GM03348 (cell line): ENCODE measurements at places on chromosomes 16 and 17.

- DNase-seq: no peak
These were observed 1.5 kb downstream of the PITPNM3 start for GRCh38 chr17:6554871-6555330.

- no peak for DNase-seq
These were observed 7.8 kb downstream of the ODAD4 start for GRCh38 chr17:41937970-41938954.

- DNase-seq: no peak
These were observed 2.6 kb downstream of the HOXB3 start for GRCh38 chr17:48587276-48588073.

- DNase-seq: peak; percentile 31
These were observed 47.3 kb downstream of the NLRP1 start for GRCh38 chr17:5536866-5537650.

DNA sequence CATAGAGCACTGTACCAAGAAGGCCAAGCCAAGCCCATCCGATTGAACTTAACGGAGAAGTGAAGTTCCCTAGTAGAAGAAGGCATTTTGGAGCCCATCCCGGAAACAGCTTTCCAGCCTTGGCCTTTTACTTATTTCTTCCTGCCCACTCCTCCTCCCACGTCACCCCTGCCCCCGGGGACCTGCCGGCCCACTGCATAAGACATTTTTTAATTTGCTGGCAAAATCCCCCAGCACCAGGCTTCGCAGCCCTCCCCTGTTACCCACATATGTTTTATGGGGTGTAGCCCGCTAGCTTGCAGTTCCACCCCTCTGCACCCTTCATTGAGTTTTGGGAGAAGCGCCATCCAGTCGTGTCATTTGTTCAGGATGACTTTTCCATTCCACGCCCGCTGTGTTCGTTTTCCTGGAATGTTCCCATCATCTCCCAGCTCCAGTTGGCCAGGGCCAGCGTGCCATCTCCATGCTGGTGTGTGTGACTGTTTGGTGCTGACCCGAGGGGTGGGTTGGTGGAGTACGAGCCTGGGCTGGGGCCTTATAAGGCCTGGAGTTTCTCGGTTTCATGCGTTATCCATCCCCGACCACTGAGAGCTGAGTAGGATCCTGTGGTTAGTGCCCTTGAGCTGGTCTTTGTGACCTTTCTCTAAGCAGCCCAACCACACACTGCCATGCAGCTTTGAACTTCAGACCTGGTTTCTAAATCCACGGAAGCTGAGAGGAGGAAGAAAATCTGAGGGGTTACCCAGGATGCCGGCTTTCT is 20.0 kb upstream of the TBX2 start:
- DNase-seq: no peak

- no peak for DNase-seq
These were observed 2.0 kb downstream of the P2RX1 start for GRCh38 chr17:3914312-3914670.

- DNase-seq: no peak
These were observed 27.1 kb downstream of the SCPEP1 start for GRCh38 chr17:57004944-57005579.

GRCh38 chr16:23369416-23369815 is 67.3 kb downstream of the SCNN1B start:
- no peak for DNase-seq

- DNase-seq: no peak
These were observed 9.9 kb downstream of the CENPX start for GRCh38 chr17:82012640-82013295.

DNA sequence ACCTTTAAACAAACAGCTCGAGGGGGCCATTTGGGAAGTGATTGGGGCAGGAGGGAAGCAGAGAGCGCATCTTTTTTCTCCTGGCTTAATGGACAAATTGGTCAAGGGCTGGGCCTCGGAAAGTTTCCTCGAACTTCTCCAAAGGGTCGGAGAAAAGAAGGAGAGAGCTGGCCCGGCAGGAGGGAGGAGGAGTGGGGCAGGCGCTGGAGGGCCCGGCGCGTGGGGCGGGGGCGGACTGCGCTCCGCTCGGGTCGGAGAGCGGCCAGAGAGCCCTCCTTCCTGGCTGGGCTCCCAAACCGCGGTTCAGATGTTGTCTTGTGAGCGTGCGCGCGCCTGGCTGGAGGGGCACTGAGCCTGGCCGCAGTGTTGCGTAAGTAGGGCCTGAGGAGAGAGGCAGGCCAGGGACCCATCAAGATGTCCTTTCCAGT is 1.2 kb downstream of the MMP2 start:
- peak; percentile 92 for DNase-seq

- DNase-seq: peak; percentile 51
These were observed 2.3 kb upstream of the PHF12 start for GRCh38 chr17:28953444-28954118.

DNA sequence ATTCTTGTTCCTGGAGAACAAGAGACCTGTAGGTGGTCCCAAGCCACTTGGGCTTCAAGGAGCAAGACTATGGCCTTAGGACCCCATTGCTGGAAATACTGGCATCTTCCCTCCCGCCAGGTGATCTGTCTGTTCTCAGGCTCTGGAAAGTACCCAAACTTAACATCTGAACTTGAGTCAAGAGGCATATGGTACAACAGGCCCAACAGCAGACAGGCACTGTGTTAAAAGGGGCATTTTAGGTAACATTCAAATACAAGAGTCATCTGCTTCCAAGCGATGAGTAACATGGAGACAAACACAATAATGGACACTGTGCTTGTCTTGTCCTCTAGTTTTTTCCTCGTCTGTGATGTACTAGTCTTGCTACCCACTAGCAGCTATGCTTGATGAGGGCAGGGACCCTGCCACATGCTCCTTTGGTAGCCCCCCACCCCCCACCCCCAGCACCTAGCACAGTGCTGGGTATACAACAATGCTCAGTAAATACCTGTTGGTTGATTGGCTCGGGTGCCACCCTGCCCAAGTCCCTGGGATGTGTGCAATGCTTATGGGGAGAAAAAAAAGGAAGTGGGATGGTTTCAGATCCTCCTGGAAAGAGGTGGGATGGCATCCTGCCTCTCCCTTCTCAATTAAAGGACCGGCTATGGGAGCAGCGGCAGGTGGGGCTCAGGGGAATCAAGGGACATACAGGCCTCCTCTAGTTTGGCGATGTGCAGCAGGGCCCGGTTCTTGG is 19.4 kb downstream of the CSF3 start:
- DNase-seq: no peak

GRCh38 chr17:76826330-76827068 is 41.7 kb upstream of the MGAT5B start:
- no peak for DNase-seq

- DNase-seq: peak; percentile 52
These were observed 11.5 kb downstream of the TRIM25 start for GRCh38 chr17:56902348-56902747.

GRCh38 chr16:11793840-11794239 is 3.2 kb downstream of the ZC3H7A start:
- no peak for DNase-seq

DNA sequence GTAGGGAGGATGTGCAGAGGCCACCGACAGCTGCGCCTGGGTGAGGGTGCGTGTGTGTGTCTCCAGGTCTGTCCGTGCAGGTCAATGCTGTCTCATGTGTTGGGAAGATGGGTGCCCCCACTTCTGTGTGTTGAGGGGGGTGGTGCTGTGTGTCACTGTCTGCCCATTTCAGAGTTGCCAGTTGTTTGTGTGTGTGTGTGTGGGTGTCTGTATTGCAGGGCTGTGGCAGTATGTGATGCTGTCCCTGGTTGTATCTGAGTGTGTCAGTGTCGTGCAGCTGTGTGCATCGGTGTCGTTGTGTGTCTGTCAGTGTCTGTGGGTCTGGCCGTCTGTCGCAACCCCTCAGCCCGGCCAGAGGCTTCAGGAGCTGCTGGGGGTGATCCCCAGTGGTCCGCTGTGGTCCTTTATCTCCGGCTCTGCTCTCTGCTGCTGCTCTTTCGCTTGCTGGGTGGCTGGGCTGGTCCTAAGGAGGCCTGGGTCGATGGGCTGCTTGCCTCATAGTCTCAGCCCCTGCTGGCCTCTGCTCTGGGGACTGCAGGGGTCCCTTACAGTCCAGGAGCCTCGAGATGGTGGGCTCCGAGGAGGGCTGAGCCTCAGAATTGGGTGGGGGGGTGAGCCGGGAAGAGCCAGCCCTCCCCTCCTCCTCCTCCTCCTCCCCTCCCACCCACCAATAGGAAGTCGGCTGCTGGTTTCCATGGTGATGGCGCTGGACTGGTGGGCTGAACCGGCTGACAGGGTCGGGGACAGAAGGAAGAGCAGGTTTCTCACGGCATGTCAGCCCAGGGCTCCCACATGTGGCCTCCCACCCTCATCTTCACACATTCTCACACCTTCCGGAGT is at the start of gene TSPOAP1:
TSS of gene TSPOAP1 (minus strand) at position 601 of the 840 bp plus-strand sequence. CDS start 875 bp downstream, outside the sequence.
- DNase-seq: no peak

- no peak for DNase-seq
These were observed 78.8 kb upstream of the MAF start for GRCh38 chr16:79679334-79679733.

GRCh38 chr16:72073560-72074230 is 10.7 kb downstream of the HPR start:
- DNase-seq: no peak

GRCh38 chr16:67460168-67460567 is 20.8 kb downstream of the ATP6V0D1 start:
- no peak for DNase-seq

DNA sequence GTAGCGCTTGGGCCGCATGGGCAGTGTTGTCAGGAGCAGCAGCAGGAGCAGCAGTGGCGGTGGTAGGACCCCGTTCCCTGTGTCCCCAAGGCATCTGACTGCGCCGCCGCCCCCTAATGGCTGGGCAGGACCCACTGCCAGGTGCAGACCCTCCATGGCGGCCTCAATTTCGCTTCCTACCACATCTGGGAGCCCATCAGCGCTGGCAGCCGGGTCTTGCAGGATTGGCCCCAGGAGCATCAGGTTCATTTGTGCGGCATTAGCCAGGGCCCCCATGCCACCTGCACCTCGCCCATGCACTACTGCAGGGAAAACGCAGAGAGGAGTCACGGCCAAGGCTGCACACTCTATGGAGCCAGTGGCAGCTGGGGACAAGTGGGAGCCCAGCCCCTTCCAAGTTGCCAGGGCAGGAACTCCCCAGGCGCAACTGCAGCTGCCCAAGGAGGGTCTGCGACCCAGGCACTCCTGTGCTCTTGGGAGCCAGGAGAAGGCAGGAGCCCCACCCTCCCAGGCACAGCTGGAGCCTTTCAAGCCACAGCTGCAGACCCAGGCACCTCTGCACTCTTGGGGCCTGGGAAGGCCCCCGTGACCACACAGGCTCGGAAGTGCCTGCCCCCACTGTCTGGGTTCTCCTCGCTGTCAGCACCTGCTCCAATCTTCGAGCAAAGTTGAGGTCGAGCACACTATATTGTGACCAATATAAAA is 594.2 kb downstream of the KCNJ18 start:
- no peak for DNase-seq

DNA sequence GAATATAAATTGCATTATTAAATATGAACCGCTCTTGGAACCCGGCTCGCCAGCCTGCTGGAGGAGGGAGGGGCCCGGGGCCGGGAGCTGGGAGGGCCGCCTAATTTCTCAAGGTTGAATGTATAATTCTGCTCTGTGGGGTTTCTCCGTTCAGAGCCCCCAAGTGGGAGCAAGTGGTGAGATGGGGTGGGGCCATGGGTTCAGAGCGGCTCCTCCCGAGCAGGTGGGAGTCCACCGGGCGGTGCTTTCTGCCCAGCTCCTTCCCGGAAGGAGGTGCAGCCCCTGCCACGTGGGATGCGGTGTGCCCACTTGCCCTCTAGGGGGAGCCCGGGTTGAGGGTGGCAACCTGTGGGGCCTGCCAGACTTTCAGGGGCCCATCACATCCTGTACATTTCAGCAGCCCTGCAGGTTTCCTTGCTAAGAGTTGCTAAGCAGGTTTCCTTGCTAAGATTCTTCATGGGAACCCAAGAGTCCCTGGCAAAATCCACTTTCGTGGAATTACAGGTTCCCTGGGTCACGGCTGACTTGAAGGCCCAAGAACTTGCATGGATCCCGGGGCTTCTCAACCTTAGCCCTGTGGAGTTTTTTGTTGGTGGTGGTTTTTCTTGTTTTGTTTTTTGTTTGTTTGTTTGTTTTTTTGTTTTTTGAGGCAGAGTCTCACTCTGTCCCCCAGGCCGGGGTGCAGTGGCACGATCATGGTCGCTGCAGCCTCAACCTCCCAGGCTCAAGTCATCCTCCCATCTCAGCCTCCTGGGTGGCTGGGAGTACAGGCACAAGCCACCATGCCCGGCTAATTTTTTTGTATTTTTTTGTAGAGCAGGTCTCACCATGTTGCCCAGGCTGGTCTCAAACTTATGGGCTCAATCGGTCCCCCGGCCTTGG is 196.7 kb upstream of the GSE1 start:
- DNase-seq: peak; percentile 83

- DNase-seq: peak; percentile 28
These were observed 6.7 kb downstream of the BAHCC1 start for GRCh38 chr17:81401723-81402529.

GRCh38 chr16:8673611-8674412 is 605 bp upstream of the ABAT start:
- DNase-seq: no peak

DNA sequence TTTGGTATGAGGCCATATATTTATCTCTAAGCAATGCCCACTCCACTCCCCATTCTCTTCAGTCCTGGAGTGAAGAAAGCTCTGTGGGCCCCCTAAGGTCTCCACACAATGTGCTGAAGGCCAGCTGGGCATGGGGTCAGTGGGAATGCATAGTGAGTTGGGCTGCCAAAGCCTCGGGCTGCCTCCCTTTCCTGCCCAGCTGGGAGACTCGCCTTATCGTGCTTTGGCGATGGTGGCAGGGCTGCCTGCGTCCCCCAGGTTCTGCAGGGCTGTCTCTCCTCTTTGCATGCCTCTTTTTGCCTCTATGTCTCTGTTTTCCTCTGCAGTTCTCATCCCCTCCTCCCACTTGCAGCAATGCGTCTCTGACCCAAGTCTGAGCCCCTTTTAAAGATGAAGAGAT is 116.5 kb downstream of the CYLD start:
- no peak for DNase-seq

DNA sequence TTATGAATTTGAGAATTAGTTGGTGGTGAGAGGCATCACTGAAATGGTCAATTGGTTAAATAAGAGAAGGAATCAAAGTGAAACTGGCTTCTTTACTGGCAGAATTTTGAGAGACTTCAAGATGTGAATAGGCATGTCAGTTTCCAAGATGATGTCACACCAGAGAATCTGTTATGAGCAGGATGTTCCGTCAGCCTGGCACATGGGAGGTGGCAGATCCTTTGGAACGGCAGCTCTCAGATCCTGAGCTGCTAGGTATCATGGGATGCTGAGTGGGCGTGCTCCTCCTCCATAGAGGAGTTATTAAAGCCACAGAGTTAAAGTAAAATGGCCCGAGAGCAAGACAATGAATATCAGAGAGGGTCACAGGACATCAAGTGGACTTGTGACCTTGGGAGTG is 444.3 kb upstream of the HSBP1 start:
- no peak for DNase-seq

- peak; percentile 17 for DNase-seq
These were observed 66.6 kb downstream of the SIAH1 start for GRCh38 chr16:48318630-48319029.

DNA sequence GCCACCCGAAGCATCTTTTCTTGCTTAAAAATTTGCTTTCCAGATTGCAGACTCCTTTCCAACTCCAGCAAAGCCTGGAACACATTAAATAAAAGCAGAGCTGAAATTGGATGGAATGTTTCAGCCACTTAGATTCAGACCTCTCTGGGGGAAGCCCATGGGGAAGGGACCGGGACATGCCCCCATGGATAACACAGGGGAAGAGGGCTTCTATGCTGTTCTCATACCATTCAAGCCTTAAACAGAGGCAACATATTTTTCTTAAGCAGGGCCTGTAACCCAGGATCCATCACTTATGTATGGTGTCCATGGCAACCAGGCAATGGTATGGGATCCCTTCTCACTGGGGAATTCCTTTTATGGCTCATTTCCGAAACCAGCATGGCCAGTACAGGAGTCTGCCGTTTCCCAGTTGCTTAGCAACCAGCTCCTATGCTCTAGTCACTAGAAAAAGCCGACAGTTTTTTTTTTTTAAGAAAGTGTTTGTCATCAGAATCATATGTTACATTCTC is 62.0 kb upstream of the MARCHF10 start:
- DNase-seq: peak; percentile 41
